ENCODE measurements at places on chromosomes 6 and 20.

DNA sequence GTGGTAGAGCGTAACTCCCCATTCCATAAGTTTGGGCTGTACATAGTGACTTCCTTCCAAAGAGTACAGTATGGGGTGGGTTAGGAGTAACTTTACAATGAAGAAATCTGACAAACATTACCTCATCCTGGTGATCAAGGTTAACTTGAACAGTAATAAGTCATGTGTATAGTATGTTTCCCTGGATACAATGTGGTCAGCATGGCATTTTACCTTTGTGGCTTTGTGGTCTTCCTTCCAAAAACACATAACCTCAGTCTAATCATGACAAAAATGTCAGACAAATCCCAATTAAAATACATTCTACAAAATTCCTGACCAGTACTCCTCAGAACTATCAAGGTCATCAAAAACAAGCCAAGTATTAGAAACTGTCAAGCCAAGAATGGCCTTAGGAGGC, 225.1 kb downstream of the UBE3D start:
- DNase-seq, result no peak

- DNase-seq, result no peak
These were observed 6.5 kb upstream of the SLC24A3 start for GRCh38 chr20:19205981-19206396.

DNA sequence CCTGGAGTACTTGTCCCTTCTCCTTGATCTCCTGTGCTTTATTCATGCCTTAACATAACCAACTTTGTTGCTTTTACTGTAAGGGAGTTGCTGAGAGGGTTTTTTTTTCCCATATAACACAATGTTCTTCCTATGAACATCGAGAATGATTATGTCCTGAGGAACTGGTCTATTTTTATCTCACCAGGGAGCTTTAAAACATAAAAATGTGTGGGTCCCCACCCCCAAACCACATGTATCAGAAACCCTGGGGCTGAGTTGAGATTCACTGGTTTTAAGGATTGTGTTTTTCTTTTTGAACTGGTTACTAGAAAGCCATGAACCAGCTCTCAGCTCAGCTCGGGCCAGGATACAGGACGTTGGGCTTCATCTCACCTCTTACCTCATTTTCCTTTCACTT, 118.5 kb upstream of the JAG1 start:
- no peak for DNase-seq

GRCh38 chr6:125904871-125905270, 51.7 kb upstream of the HINT3 start:
- DNase-seq, result no peak

DNA sequence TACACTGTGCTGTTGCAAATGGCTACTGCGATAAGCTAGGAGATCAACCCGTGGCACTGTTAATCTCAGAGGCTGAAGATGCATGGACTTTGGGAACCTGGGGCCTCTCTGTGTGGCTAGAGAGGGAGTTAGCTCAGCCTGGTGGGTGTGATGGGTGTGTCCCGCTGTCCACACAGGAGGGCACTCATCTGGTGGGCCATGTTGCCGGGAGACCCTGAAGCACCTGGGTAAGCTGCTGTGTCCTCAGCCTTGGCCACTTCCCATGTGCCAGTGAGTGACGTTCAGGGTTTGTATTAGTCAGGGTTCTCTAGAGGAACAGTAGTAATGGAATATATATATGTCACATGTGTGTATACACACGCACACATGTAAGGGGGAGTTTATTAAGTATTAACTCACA, 132.7 kb downstream of the ERMARD start:
- no peak for DNase-seq

DNA sequence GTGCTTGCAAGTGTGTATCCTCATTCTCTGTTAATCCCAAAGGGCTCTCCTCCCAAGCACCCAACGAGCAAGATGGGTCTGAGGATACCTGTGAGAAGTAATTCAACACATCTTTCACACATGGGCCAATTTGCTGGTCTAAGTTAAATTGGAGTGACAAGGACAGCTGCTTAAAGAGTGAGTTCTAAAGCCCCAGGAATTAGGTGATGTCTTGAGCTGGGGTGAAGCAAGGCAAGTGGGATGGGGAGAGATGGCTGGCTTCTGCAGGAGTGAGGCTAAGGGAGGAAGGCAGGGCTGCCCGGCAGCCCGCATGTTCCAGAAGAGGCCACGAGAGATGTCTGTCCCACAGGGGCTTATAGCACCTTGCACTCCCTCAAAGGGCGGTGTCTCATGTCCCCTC, 288.5 kb downstream of the CDH26 start:
- DNase-seq, result no peak

GRCh38 chr20:658731-659291, 5.8 kb upstream of the SRXN1 start:
- DNase-seq, result no peak

GRCh38 chr6:162621246-162621645, 106.3 kb downstream of the PRKN start:
- peak; percentile 36 for DNase-seq

- no peak for DNase-seq
These were observed 8.7 kb downstream of the RNF144B start for GRCh38 chr6:18395856-18396197.

DNA sequence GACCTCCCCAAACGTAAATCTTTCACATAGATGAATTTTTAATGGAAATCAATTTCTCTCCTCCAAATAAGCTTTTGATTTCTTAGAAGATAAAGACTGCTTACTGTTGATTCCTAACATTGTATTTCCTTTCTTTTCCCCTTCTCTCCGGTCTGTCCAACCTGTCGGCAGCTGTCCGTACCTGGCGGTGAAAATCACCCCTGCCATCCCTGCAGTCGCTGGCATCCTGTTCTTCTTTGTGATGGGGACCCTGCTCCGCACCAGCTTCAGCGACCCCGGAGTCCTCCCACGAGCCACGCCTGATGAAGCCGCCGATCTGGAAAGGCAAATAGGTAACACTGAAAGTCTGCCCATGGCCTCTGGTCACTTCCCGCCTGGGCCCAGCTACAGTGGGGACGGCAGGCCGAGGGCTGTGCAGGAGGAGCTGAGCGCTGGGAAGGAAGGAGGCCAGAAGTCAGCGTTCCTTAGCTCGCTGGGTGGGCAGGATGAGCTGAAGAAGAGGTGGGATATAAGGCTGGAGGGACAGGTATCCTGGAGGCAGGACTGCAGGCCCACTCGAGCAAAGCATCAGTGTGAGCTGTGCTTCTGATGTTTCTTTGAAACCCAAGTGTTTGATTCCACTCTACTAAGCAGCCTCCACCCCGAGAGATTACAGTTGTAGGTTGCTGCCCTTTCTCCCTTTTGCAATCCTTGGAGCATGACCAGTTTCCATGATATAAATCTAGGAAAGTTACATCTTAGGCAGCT, 161.6 kb downstream of the ZDHHC14 start:
- no peak for DNase-seq

- no peak for DNase-seq
These were observed 745.7 kb downstream of the MAFB start for GRCh38 chr20:39943336-39943735.

DNA sequence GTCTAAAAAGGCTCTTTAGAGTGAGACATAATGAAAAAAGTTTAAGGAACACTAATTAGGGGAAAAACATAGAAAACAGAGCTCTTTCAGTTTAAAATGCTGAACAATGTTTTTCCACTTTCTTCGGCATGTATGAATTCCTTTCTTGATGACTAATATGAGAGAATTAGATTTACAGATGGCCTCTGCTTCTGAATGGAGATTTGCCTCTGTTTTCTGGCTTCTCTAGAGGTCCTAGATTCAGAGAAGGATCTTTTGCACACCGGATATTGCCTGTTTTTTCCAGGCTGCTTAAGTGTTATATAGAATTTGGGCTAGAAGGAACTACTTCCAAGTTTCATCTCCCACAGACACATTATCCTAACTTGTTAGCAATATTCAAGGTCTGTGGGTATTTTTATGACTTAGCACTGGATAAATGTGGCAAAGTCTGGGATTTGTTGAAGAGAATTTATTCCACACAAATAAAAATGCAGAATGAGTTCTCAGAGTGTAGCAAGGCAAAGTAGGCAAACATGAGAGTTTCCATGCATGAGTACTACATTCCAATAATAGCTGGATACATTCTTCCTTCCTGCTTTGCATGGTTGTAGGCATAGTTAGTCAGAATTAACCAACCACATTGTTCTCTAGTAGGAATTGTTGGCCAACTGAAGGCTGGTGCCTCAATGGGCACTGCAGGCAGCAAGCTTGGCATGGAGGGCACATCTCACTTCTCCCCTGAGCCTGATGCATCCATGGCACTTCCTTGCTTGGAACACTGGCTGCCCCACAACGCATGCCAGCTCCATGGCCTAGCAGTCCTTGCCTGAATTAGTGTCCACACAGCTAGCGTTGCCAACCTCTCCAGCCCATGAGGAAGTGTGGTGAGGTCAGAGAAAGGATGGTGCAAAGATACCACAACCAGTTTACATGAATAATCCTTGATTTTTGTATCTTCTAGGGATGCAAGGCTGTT, 224.2 kb downstream of the CLIC5 start:
- peak; percentile 50 for DNase-seq

GRCh38 chr6:48664826-48665225, 553.8 kb upstream of the PTCHD4 start:
- no peak for DNase-seq

DNA sequence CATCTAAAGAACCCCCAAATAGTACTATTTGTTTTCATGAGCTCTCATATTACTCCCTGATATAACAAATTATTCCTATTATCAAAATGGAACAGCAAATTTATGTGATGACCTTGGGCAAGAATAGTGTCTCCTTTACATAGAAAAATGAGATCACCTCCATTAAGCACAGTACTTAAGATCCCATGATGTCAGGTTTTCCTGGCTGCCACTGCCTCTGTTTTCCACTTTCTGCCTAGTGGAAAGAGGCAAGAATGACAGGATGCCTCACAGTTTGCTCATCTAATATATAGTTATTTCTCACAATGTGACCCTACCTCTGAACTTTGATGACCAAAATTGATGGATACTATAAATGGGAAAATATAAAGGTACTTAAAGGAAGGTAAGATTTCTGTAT, 260.1 kb upstream of the SGK1 start:
- DNase-seq, result no peak

- no peak for DNase-seq
These were observed 15.4 kb upstream of the IP6K3 start for GRCh38 chr6:33761922-33762629.

DNA sequence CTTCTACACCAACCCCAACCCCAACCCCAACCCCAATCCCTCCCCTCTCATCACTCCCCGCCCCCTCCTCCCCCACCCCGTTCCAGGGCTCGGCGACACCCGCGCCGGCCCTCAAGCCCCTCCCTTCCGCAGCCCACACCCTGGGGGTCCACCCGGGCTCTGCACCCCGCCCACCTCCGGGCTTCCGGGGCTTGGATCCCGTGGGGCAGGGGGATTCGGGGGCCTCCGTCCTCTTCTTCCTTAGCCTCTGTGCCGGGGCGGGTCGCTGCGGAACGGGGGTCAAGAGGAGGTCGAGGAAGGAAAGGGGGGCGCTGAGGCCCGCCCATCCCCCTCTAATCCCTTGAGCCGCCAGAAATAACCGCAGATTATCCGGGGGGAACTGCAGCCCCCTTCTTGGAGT, 690 bp downstream of the TULP1 start:
- no peak for DNase-seq

DNA sequence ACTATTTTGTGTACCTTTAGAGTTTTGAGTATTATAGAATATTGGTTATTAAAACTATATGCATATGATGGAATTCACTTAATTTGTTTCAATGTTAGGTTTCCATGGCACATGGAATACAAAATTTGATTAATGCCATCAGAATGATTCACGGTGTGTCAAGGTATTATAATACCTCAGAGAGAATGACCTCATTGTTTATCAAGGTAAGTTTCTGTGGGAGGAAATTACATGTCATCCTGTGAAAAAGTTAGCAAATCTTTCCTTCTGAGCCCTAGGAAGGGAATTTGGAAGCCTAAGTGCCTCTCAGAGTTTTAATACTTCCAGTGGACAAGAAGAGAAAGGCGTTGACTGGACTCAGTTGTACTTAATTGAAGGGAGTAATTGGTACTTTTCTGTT, 40.8 kb downstream of the DNAH8 start:
- no peak for DNase-seq

DNA sequence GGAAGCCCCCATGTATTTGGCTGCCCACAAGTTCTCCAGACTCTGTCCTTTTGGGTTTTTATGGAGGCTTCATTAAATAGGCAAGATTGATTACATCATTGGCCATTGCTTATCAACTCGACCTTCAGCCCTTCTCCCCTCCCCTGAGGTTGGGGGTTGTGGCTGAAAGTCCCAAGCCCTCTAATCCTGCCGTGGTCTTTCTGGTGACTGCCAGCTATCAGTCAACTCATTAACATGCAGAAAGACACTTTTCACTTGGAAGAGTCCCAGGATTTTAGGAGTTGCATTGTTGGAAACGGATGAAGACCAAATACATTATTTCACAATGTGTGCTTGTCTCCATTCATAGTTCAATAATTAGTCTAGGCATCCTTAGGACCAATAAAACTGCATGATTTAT, 9.5 kb downstream of the CDC5L start:
- no peak for DNase-seq

GRCh38 chr20:63699466-63700198, 3.2 kb downstream of the TNFRSF6B start:
- no peak for DNase-seq

DNA sequence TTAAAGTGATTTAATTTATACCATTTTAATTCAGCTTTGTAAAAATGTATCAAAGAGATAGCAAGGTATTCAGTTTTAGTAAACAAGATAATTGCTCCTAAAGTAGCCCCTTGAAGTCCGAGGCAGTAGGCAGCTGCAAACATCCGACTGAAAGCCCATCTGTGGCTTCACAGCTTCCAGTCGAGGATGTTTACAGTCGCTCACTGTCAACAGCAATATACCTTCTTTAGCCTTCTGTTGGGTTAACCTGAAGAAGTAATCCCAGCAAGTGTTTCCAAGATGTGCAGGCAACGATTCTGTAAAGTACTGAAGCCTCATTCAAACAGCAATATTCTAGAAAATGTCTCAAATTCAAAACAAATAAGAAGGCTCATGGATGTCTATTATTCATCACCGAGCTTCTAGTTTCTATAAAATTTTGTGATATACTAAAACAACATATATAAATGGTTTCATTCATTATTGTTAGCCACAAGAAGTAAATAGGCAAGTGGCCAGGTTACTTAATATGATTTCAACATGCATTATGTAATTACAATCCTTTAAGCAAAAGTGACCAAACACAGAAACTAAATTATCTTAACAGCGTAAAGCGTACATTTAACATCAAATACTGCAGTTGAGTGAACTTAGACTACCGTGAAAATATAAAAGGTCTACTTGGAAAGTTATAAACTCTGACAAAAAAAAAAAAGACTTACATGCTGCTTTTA, 115.0 kb downstream of the OGFRL1 start:
- no peak for DNase-seq

DNA sequence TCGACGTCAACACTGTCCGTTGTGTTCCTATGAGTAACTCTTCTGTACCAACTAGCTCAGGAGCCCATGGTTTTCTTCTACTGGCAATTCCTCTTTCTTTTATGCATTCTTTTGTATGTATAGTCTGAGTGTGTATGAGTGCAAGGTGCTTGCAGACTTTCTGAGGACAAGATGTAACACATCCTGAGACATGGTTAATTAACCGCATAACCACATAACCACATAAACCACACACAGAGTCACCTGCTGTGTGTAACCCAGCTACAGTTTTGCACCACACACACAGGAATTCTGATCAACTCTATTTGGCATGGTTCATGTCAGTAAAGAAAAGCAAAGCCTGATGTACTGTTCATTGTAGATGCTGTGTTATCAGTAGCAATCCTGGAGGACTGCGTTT, 98.6 kb downstream of the DACT2 start:
- no peak for DNase-seq
